ENCODE measurements at places on chromosomes 6 and 20. TPM values are rescaled to one million over a fixed set of nuclear protein-coding genes. Genes with fewer than 3 reads are reported as not detected.

GRCh38 chr6:167479901-167480648 is 155.2 kb downstream of the TTLL2 start:
- H3K4me3 ChIP-seq = no peak overlapping the region
- no peaks in the 10 kb centered on the region for H3K27me3 ChIP-seq
- peak overlapping the region; percentile 5 for H3K27ac ChIP-seq
- H3K4me1 ChIP-seq = peaks cover 6% of the 10 kb centered on the region

GRCh38 chr6:102841060-102841459 is 1447.6 kb downstream of the GRIK2 start:
- H3K4me1 ChIP-seq = no peaks in the 10 kb centered on the region
- no peak overlapping the region for H3K4me3 ChIP-seq
- no peaks in the 10 kb centered on the region for H3K36me3 ChIP-seq
- no peaks in the 10 kb centered on the region for H3K27me3 ChIP-seq

DNA sequence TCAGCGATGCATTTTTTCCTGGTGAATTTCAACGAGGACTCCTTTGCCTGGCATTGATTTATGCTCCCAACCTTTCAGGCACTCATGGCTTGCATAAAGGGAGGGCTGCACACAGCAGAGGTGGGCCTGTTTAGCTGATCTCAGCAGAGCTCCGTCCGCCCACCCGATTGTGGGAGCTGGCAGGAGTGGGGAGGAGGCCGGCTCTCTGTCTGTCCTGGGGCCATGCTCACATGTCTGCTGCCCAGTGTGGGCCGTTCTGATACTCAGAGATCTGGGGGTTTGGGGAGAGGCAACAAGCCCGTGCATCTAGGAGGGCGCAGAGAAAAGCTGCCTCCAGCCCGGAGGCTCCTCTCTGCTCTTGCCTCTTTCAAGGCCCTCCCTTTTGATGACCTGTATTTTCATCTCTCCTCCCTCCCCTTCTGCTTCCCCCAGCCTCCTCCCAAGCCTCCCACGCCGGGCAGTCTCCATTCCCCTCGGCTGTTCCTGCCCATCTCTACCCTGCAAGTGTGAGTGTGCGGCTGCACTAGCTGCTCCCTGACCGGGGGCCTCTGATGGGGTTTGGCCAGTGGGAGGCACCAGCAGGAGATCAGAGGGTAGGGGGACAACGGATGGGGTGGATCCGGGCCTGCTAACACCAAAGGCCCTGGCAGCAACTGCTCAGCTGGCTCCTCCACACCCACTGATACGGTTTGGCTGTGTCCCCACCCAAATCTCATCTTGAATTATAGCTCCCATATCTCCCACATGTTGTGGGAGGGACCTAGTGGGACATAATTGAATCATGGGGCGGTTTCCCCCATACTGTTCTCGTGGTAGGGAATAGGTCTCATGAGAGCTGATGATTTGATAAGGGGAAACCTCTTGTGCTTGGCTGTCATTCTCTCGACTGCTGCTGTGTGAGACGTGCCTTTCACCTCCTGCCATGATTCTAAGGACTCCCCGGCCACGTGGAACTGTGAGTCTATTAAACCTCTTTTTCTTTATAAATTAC is 39.6 kb upstream of the MLN start:
- H3K4me1 ChIP-seq = peaks cover 12% of the 10 kb centered on the region
- no peaks in the 10 kb centered on the region for H3K36me3 ChIP-seq
- no peaks in the 10 kb centered on the region for H3K27me3 ChIP-seq
- DNase-seq = no peak

DNA sequence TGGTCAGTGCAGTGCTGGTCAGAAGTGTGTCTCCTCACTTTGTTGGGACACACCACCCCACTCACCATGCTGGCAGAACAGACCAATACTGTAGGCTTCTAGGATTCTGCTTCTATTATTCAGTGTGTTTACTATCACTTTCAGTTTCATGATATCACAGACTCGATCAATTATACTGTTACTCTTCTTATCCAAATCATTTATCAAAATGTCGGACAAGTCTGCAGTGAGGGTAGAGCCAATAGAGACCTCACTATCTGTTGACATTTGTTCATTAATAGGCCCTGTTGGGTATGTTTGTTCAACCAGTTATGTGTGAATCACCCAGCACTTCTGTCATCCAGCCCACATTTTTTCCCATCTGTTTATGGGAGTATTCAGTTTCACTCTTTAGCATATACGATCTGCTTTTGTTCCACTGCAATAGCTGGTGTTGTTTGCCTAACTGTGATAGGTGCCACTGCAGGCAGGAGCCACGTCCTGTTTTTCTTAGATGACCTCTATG is 140.1 kb downstream of the NRN1 start:
- H3K4me3 ChIP-seq = peak overlapping the region; percentile 23
- H3K27ac ChIP-seq = peak overlapping the region; percentile 28
- no peaks in the 10 kb centered on the region for H3K36me3 ChIP-seq
- DNase-seq = no peak

CST4 gene
- total RNA-seq = not detected
